ENCODE measurements at places on chromosomes 6 and 20. TPM values are rescaled to one million over a fixed set of nuclear protein-coding genes. Genes with fewer than 3 reads are reported as not detected.

Gene OXT
- not detected for total RNA-seq

Gene TTPAL
- 37.4 TPM for total RNA-seq

Gene JAG1
- total RNA-seq: 21.2 TPM

Gene MDFI
- 0.54 TPM for total RNA-seq

Gene ASIP
- total RNA-seq: not detected

Gene IRF4
- 0.72 TPM for total RNA-seq

Gene BPI
- total RNA-seq: not detected

Gene BICRAL
- 12.9 TPM for total RNA-seq

Gene MCM9
- 20.4 TPM for total RNA-seq

Gene SDCBP2
- 1.8 TPM for total RNA-seq

Gene TRIM15
- total RNA-seq: 0.13 TPM

Gene TAF11
- 25.3 TPM for total RNA-seq

Gene ANKRD66
- not detected for total RNA-seq

Gene TRIM40
- not detected for total RNA-seq

Gene DCBLD1
- total RNA-seq: 29.0 TPM

Gene TBXT
- not detected for total RNA-seq

Gene SMOC2
- total RNA-seq: 0.13 TPM

Gene OR12D3
- total RNA-seq: not detected

Gene TCF15
- total RNA-seq: not detected

Gene ARFGEF2
- total RNA-seq: 36.6 TPM

Gene GHRH
- total RNA-seq: not detected

Gene VSX1
- 0.21 TPM for total RNA-seq

Gene FERMT1
- total RNA-seq: 0.95 TPM

Gene PPP1R14C
- total RNA-seq: not detected

Gene GRIK2
- 6.6 TPM for total RNA-seq

Gene PLN
- total RNA-seq: not detected

Gene WFDC10B
- not detected for total RNA-seq

Data from Panc1 (cell line).